ENCODE measurements at places on chromosomes 5 and 9.
A peak's percentile ranks its signal among the peaks of the same experiment; 100 is the strongest.

DNA sequence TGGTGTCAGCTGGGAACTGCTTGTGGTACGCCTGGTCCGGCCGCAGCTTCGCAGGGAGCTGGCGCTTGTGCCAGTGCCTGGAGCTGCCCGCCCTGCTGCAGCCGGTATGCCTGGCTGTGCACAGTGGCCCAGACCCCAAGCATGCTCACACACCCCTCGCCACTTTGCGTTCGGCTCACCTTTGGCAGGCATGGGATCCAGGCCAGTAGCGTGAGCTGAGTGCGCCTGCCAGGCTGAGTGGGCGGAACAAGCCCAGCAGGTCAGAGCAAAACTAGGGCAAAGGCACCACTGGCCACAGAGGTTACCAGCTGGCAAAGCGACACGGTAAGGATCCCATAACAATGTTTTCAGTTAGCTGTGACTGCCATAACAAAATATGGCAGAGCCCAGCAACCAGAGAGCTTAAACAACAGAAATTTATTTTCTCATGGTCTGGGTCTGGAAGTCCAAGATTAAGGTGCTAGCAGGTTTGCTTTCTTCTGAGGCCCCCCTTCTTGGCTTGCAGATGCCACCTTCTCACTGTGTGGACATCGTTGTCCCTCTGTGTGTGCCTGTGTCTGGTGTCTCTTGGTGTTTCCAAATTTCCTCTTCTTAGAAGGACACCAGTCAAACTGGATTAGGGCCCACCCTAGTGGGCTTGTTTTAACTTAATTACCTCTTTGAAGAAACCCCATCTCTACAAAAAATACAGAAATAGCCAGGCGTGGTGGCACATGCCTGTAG lies 61.6 kb downstream of the PSAT1 start:
- DNase-seq: no peak

DNA sequence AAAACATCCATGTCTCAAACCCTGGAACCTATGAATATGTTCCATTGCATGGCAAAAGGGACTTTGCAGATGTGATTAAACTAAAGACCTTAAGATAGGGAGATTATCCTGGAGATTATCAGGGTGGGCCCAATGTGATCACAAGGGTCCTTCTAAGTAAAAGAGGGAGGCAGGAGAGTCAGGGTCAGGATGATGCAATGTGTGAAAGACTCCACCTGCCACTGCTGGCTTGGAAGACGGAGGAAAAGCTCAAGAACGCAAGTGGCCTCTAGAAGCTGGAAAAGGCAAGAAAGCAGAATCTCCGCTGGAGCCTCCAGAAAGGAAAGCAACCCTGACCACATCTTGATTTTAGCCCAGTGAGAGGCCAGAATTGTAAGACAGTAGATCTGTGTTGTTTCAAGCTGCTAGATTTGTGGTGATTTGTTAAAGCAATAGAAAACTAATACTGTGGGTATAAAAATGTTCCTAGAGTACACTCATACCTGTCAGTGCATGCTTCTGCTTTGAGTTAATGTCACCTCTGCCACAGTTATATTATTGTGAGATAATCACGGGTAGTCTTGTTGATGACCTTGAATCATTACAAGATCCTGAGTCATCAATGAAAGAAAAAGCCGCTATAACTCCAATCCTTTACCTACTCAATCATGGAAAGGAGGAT lies 93.5 kb upstream of the TNPO1 start:
- DNase-seq: no peak

GRCh38 chr5:149063017-149063687 lies at the start of gene SH3TC2:
Gene SH3TC2, minus strand, starts transcription at chr5:149063062. Its CDS starts 40 bp downstream, at chr5:149063022.
- no peak for DNase-seq

- no peak for DNase-seq
Measured at GRCh38 chr9:133971981-133972941, 19.9 kb downstream of the VAV2 start.

GRCh38 chr9:81244631-81245030 lies 444.7 kb downstream of the TLE1 start:
- DNase-seq: no peak

GRCh38 chr9:76369583-76369982 lies 24.6 kb downstream of the RFK start:
- DNase-seq: no peak

DNA sequence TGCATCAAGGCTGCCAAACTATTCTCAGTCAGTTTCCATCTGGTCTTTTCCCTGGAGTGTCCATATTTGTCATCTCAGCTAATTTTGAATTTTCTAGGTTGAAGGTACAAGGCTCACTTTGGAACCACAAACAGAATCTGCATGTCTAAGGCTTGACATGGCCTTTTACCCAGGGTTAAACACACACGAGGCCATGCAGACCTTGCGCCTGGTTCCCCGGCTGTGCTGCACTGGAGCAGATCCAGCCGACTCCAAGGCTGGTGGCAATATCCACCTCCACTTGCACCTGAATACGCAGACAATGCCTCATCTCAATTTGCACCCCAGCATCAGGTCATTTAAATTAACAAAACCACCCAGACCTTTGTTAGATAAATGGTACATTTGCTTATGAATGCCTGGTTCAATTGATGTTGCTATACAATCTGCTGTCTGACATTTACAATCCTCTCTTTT lies 276.2 kb downstream of the HSPA4 start:
- DNase-seq: no peak

DNA sequence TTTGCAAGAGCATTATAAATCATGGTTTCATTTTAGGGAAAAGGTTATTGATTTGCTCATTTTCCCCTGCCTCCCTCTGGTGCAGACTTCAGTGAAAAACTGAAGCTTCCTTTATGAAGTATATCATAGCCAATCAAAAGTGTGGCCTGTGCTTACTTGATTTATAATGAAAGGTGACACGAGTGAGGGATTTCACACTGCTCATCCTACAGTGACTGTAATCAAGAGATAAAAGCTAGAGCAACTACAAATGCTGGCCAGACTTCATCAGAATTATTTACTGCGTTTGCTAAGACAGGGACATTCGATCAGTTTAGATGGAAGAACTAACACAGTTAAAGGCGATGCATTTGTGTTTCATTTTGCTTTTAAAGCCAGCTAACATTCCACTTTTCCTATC lies 151.5 kb downstream of the SV2C start:
- no peak for DNase-seq

DNA sequence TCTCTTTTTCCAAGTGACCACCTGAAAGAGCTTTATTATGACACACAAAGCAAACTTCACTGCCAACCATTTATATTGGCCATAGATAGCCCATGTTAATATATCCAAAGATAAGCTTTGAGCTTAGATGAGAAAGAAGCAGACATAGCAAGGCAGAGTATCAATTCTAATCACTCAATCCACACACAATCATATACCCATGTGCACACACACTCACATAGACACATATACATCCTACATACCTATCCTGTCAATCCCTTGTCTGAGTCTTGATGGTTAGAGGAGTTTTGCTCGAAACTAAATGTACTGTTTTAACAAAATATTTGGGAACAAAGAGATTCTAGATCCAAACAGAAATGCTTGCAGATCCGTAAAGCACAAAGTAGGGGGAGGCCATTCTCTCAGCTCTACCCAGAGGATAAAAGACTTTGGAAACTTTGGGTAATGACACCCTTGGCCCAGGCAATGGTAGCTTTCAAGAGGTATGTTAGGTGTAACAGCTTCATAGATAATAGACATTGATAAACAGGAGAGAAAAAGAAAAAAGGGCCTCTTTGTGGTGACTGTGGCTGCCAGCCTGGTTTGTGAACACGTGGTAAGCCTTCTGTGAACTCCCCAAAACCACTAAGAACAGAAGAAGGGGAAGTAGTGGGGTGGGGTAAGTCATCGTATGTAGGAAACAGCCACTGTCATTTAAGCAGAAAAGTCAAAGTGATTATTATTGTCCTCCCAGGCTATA lies 121.6 kb downstream of the TLR4 start:
- DNase-seq: peak; percentile 2

GRCh38 chr9:121598167-121598964 lies 53.1 kb upstream of the DAB2IP start:
- DNase-seq: no peak

DNA sequence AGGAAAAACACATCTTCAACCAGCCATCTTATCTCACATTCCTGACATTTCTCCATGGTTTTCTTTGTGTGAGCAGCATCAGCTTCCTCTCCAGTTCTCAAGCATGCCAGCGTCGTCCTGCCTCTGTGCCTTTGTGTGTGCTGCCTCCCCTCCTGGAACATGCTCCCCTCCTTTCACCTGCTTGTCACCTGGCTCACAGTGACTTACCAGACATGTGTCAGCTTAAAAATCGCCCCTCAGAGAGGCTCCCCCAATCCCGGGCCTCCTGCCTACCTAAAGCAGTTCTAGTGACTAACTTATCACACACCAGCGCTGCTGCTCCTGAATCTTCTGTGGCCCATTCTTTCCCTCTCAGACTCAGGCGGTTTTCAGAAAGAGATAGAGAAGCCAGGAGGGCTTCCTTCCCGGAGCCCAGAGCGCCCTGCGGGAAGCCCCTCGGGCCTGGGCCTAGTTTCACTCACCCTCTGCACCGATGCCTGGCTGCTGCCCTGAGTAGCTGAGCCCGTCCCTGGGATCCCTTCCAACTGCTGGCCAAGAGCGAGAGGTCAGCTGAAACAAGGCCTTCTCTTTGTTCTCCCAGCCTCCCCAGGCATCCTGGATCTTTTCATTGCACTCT lies 51.1 kb upstream of the MVB12B start:
- DNase-seq: no peak

- DNase-seq: no peak
Measured at GRCh38 chr5:53406630-53407316, 73.7 kb upstream of the FST start.

GRCh38 chr9:19155106-19155935 lies 28.0 kb upstream of the PLIN2 start:
- DNase-seq: no peak

DNA sequence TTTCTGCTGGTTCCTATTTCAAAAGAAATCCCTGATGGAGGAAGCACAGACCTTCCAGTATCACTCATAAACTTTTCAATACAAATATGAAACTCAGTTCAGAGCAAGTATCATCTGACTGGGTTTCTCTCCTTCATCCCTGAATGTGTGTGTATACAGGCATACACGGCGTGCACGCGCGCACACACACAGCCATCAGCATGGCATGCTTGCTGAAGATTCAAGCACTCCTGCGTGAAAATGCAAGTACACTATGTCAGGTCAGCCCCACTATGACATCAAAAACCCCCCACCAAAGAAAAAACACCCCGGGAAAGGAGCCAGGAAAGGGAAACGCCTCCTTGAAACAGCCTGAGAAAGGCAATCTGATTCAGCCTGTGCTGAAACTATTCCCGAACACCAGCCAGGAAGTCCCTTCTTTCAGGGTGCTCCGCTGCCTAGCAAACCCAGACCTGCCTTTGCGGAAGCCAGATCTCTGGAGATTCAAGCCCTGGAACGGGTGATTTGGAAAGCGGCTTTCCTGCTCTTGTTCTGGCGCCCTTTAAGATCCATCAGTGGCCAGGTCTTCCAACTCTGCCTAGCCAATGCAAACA lies 831 bp downstream of the KLHL3 start:
- no peak for DNase-seq

- DNase-seq: no peak
Measured at GRCh38 chr5:58871648-58872242, 288.9 kb downstream of the RAB3C start.

DNA sequence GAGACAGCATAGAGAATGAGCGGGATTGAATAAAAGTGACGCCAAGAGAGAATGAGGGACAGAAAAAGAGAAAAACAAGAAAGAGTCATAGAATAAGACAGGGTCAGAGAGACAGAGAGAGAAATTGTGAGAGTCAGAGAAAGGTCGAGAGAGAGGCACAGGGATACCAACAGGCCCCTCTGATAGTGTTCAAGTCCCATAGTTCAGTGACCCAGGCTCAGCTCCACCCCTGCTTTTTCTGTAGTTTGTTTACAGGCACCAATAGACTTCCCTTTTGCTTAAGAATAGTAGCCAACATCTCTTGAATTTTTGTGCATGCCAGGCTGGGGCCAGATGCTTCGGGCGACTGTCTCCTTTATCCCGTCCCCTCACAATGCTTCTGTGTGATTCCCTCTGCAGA lies 62.5 kb downstream of the ARHGEF37 start:
- no peak for DNase-seq

- no peak for DNase-seq
Measured at GRCh38 chr9:98085058-98085457, 28.5 kb downstream of the NANS start.

DNA sequence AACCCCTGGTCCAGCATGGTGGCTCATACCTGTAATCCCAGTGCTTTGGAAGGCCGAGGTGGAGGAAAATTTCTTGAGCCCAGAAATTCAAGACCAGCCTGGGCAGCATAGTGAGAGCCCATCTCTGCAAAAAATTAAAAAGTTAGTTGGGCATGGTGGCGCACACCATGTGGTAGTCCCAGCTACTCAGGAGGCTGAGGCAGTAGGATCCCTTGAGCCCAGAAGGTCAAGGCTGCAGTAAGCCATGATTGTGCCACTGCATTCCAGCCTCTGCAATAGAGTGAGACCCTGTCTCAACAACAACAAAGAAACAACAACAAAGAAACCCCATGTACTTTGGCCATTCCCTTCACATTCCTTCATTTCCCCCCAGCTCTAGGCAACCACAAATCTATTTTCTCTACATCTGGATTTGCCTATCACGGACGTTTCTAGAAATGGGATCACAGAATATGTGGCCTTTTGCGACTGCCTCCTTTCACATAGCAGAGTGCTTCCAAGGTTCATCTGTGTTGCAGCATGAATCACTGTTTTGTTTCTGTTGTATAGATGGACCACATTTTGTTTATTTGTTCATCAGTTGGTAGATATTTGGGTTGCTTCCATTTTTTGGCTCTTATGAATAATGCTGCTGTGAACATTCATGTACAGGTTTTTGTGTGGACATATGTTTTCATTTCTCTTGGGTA lies 17.9 kb downstream of the MIGA2 start:
- no peak for DNase-seq

DNA sequence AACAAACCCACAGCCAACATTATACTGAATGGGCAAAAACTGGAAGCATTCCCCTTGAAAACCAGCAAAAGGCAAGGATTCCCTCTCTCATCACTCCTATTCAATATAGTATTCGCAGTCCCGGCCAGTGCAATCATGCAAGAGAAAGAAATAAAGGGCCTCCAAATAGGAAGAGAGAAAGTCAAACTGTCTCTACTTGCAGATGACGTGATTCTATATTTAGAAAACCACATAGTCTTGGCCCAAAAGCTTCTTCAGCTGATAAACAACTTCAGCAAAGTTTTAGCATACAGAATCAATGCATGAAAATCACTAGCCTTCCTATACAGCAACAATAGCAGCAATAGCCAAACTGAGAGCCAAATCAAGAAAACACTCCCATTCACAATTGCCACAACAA lies 333.7 kb upstream of the EDIL3 start:
- no peak for DNase-seq

GRCh38 chr5:76040806-76041205 lies 42.4 kb upstream of the SV2C start:
- no peak for DNase-seq

- no peak for DNase-seq
Measured at GRCh38 chr5:135069016-135069770, 35.2 kb upstream of the PITX1 start.

DNA sequence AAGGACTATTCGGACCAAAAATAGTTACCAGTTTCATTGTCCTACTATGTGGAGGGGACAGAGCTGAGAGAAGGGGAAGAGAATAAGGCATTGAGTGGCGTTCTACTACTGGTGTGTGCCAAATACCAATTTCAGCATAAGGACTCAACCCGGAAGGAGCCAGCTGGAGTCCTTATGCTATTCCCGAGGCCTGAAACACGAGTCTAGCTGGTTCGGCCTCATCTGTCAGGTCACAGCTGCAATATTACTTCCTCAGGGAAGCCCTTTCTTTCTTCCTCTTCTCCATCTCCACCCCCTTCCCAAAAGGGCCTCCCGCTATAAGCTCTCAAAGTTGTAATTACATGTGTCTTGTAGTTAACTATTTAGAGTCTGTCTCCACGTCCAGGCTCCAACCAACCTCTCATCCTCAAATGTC lies 20.5 kb upstream of the FER start:
- DNase-seq: no peak

- DNase-seq: no peak
Measured at GRCh38 chr5:149728303-149728702, 1.8 kb upstream of the PPARGC1B start.

All from stimulated activated CD8-positive, alpha-beta memory T cell treated with anti-CD3 and anti-CD28 coated beads, Interleukin-2, amount 100 ng/mL, for 1 hour (primary cell).